Activated naive CD4-positive, alpha-beta T cell treated with Interleukin-2 at 50 U/mL for 16 hours (primary cell): ENCODE measurements at places on chromosomes 1 and 21.

- no peak for DNase-seq
Measured at GRCh38 chr1:205499789-205500188, 4.7 kb upstream of the CDK18 start.

DNA sequence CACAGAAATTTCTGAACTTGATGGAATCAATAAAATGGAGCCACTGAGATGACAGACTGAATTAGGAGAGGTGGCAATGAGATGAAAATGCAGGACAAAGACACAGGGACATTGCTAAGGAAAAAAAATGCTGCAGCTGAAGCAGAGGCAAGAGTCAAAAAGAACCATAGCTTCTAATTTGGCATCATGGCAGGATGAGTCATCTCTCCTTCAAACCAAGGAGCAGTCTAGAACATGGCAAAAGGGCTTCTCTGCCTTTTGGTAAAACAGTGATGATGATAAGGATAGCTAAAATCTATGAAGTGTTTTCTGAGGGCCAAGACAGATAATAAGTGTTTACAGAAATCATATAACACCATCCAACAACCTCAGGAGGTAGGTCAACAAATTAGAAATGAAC lies 16.8 kb downstream of the SLC19A2 start:
- no peak for DNase-seq

GRCh38 chr1:76547916-76548315 lies 319.4 kb upstream of the ST6GALNAC5 start:
- DNase-seq: no peak

GRCh38 chr1:110348050-110348449 lies 8.9 kb downstream of the RBM15 start:
- DNase-seq: no peak

- no peak for DNase-seq
Measured at GRCh38 chr21:37253991-37254390, 13.1 kb downstream of the VPS26C start.

- DNase-seq: no peak
Measured at GRCh38 chr1:241715956-241716355, 63.9 kb downstream of the WDR64 start.

DNA sequence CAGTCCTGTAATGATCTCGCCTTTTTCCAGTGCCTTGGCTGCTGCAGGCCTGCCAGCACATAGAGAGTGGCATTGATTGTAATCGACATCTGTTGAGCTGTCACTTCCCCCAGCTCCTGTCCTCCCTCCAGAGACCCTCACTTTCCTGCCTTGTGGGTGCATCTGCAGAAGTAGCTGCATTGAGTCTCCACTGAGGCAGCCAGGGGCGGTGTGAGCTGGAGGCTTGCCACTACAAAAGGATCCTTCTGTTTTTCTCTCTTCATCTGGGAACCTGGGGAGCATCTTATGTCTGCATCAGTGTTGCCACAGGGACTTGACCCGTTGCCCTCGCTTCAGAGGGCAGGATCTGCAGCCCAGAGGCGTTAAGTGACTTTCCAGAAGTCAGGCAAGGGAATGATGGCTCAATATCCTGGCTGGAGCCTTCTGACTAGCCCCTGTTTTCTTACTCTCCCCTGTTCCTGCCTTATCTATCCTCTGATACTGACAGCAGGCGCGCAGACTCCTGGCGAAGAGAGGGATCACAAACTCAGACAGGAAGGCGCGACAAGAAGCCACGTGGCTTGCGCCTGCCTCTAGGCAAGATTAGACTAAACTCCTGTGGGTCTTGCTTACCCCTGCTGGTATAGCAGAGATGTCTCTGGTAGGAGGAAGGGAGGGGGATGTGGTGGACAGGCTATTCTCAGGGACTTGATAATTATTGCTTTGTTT lies 13.3 kb upstream of the FMOD start:
- no peak for DNase-seq

GRCh38 chr1:221510793-221511503 lies 230.9 kb downstream of the DUSP10 start:
- no peak for DNase-seq

DNA sequence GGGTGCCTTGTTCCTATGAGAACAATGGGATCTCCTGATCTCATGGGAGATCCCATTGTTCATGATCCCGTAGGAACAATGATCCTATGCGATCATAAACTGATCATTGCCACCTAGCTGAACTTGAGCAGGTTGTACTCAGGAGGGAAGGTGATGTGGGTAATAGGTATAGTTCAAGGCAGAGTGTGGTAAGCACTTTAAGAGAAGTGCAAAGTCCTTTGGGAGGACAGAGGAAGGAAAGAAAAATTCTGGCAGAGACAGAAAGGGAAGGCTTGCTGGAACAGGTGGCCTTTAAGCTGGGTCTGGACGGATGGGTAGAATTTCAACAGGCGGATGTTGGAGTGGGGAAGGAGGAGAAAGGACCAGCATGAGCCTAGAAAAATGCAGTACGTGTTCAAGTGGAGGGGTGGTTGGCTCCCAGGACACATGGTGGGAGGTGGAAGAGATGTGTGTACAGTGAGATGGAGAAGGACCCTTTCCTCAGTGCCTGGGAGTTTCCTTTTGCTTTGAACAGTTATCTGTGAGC lies 22.3 kb downstream of the GREM2 start:
- DNase-seq: no peak

GRCh38 chr1:244296447-244296846 lies 155.3 kb downstream of the ADSS2 start:
- DNase-seq: no peak

DNA sequence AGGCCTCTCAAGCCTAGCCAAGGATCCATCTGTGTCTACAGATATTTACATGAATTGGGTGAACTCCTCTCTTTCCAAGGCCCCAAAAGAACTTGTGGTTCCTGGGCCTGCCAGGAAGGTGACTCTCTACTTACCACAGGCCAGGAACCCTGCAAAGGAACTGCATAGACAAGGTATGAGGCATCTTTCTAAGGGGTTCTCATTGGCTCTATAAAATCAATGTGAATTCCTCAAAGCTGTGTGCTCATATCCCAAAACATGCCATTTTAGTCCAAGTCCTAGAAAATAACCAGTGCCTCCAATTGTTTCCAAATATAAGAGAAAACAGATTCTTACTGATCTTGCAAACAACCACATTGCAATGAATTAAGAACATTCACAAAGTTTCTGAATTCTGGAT lies 39.9 kb upstream of the RGL1 start:
- DNase-seq: no peak

DNA sequence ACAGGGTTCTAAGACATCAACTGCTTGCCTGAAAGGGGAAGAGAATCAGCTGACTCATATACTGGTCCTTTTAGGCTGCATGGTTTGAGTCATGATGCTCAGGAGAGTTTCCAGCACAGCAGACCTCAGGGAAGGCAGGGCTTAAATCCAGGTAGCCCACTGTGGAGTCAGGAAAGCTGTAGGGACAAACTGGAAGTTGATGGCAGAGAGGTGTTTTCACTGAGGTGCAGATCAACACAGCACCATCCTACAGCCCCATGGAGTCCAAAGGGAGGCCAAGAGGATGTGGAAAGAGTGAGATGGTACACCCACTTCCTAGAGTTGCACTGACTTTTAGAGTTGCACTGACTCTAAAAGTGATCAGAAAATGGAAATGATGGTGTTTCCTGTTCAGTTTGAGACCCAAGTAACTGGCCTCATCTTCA lies 252.4 kb upstream of the DUSP10 start:
- DNase-seq: peak; percentile 21

- DNase-seq: no peak
Measured at GRCh38 chr1:36834586-36834985, 199.7 kb downstream of the GRIK3 start.

GRCh38 chr1:154735804-154736168 lies 127.8 kb upstream of the ADAR start:
- no peak for DNase-seq

DNA sequence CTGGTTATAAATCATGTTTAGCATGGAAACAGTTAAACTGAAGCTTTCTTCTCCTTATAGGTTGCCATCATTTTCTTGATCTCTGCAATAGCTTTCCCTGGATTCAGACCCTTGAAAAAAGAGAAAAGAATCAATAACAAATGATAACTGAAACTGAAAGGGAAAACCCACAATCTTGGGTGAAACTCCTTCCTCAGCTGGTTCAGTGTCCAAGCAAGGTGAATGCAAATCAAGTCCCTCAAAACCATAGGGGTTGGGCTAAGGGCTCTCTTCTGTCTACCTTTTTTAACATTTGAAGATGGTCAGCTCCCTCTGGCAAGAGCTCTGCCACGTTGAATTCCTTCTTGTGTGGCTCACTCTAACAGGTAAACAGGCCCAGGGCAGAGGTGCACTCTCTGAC lies 7.1 kb upstream of the ATP13A2 start:
- DNase-seq: no peak

DNA sequence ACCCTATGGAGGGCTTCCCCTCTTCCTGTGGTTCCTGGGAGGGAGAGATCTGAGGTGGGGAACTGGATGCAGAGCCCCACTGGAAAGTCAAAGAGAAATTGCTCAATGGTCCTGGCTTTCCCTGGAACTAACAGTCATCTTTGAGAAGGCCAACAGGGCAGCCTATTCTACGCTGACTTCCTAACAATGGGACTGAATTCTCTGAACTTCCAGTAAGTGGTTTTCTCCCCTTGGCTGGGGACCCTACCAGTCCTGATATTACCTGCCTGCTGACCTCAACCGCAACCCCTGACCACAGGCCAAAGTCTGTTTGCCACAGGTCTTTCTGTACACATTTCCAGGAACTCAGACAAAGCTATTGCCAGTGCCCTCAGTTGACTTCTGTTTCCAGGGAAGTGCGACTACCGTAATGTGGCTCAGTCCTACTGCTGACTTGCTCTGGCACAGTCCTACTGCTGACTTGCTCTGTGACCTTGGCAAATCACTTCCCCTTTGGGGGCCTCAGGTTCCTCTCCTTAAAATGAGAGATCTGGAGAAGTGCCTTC lies 55.3 kb downstream of the C8B start:
- no peak for DNase-seq

- DNase-seq: no peak
Measured at GRCh38 chr1:7960165-7960564, 1.3 kb upstream of the PARK7 start.

GRCh38 chr1:12617901-12618660 lies at the start of gene DHRS3:
TSS of gene DHRS3 (minus strand) at chr1:12618210. CDS start at chr1:12617348, 862 bp downstream.
- DNase-seq: peak; percentile 63

DNA sequence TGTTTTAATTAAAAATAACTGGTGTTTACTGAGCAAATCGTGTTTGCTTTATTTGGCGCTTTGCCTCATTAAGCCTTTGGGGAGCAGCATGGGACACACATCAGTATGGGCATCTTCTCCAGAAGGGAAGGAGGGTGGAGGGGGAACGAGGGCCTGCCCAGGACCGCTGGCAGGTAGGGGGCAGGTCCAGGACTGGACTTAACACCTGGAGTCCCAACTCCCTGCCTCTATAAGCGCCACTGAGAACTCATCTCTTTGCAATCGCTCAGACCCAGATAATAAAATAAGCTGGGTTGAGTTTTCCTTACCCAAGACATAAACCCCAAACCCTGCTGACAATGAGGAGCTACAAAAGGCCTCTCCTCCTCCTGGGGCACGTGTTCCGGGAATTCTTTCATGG lies 15.1 kb downstream of the ABCG1 start:
- DNase-seq: no peak

GRCh38 chr1:167095368-167095767 lies 1.5 kb downstream of the STYXL2 start:
- no peak for DNase-seq

DNA sequence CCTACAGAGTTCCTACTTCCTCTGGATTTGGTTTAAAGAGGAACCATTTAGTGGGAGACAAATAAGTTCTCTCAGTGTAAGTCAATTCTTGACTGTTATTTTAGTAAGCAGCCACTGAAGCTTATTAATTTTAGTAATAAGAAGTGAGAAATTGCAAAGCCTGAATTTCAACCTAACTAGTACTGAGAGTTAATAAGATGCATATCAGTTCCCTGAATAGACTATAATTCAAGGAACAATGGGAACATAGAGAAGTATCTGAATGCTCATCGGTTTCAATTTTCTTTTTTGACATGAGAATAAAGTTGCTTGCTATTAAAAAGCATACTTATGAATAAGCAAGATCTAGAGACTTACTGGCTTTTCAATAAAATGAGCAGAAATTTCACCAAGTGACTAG lies 8.0 kb upstream of the PPT1 start:
- no peak for DNase-seq

- no peak for DNase-seq
Measured at GRCh38 chr1:3240524-3241235, 171.7 kb downstream of the PRDM16 start.

DNA sequence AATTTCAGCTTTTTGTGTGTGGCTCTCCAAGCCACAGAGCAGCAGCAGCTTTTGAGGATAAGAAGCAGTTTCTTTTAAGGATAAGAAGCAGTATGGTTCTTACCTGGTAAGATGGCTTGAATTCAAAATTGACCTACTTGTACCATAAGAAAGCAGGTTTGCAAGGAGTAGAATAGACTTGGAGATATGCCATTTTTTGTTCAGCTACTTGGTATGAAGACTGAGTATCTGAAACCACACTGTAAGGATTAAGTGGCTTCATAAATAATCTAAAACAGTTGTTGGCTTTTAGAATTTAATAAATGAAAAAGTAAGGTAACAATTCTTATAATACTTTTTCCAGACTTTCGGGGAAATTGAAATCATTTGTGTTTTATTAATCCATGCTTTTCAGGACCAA lies 74.2 kb downstream of the ATF6 start:
- DNase-seq: no peak

GRCh38 chr1:8821084-8821483 lies 3.6 kb upstream of the RERE start:
- no peak for DNase-seq

- no peak for DNase-seq
Measured at GRCh38 chr1:164092603-164093353, 466.2 kb upstream of the PBX1 start.

- no peak for DNase-seq
Measured at GRCh38 chr1:29043274-29043965, 80.3 kb downstream of the TMEM200B start.

DNA sequence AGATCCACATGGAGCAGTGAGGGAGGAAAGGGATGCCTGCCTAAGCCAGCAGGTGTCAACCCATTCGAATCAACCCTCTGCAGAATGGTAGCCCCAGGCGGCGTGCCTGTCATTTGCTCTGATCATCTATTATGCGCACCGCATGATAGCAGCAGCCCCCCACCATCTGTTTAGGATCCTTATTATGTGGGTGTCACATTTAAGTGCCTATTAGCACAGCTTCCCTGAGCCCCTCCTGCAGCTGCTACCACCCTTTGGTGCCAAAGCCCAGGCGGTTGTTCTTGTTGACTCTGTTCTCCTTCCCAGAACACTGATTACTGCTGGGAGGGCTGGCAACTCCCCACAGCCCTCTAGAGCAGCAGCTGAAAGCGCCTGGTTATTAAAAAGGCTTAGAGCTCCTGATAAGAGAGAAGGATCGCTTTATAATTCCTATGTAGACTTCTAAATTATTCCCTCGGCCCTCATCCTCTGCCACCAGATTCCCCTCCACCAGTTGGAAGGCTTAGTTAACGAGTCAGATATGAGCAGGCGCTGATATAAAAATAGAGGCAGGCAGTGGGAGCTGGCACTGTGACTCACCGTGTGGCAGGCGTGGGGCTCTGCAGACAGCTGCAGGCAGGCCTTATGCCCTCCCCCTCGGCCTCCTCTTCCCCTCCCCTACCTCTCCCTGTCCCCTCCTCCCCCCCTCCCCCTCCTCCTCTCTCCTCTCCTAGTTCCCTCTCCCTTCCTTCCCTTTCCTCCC lies 23.0 kb downstream of the ACTA1 start:
- no peak for DNase-seq

- no peak for DNase-seq
Measured at GRCh38 chr1:172162236-172162635, 258.2 kb upstream of the C1orf105 start.

- DNase-seq: no peak
Measured at GRCh38 chr1:69706473-69706872, 138.8 kb downstream of the LRRC7 start.

- DNase-seq: no peak
Measured at GRCh38 chr21:33112151-33112550, 42.2 kb downstream of the OLIG1 start.

GRCh38 chr1:59750328-59751003 lies 64.3 kb upstream of the HOOK1 start:
- no peak for DNase-seq
